Activated T-cell treated with anti-CD3 and anti-CD28 coated beads, Interleukin-2, amount 50 U/mL, for 72 hours (primary cell): ENCODE measurements at places on chromosomes 2 and 18.

DNA sequence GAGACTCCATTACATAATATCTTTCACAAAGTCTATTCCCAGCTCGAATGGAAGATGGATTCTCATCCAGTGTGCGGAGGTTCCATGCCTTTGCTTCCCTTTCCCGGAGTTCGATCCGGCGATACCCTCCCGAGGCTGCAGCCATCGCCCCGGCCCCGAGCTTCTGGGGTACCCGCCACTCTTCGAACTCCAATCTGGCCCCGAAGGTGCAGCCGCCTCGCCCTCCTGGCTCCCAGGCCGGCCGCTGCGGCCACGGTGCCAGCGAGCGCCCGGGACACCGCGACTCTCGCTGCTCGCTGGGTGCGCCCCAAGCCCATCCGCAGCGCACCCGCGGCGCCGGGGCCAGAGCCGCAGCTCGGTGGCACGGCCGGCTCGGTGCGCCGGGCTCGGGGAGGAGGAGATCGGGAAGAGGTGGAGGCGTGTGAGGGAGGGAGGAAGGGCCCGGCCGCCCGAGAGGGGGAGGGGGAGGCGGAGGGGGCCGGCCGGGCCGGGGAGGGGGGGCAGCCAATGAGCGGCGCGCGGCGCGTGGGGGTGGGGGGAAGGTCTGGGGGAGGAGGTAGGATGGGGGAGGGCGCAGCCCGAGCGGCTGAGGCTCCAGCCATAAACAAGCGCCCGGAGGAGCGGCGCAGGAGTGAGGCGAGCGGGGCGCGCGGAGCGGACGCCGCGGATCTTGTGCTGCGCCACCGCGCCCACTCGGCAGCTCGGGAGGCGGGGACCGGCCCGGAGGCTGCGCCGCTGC lies at the start of gene CRIM1:
Gene CRIM1 (plus strand): TSS at position 628 of the 739 bp plus-strand sequence. CDS start 515 bp downstream, outside the sequence.
- H3K4me1 ChIP-seq: peaks cover 39% of the 10 kb centered on the region
- peak within 1 kb of the TSS; percentile 82 for H3K4me3 ChIP-seq
- no peak within 1 kb of the TSS for H3K27ac ChIP-seq
- H3K27me3 ChIP-seq: peaks cover 56% of the 10 kb centered on the region

- no peak for DNase-seq
- peaks cover 22% of the 10 kb centered on the region for H3K27me3 ChIP-seq
- H3K4me1 ChIP-seq: peaks cover 5% of the 10 kb centered on the region
- H3K36me3 ChIP-seq: no peaks in the 10 kb centered on the region
- H3K27ac ChIP-seq: no peak overlapping the region
Measured at GRCh38 chr2:173231042-173231441, 123.6 kb upstream of the CDCA7 start.

DNA sequence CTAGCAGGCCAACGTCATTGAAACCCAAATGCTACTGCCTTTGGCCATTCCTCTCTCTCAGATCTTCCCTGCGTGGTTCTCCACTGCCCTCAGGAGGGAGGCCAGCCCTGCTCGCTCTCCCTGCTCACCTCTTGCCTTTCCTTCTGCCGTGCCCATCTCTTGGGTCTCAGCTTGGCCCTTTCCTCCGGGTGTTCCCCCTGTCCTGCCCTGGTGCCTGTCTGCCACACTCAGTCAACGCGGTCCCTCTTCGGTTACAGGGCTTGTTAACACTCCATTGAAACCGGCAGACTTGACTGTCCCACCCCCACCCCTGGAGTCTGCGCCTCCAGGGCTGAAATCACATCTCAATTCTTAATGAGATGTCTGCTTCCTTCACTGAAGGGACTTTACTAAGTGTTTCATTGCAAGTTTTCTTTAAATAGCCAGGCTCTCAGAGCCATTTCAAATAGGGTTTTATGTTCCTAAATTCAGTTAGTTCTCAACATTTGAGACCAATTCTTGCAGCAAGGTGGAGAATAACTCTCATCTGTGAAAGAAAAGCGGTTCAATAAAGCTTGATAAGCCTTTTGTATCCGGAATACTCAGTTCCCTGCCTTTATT lies 237.6 kb downstream of the DYSF start:
- H3K4me3 ChIP-seq: no peak overlapping the region
- H3K27ac ChIP-seq: no peak overlapping the region
- no peaks in the 10 kb centered on the region for H3K4me1 ChIP-seq
- H3K27me3 ChIP-seq: peaks cover 5% of the 10 kb centered on the region
- no peaks in the 10 kb centered on the region for H3K36me3 ChIP-seq

DNA sequence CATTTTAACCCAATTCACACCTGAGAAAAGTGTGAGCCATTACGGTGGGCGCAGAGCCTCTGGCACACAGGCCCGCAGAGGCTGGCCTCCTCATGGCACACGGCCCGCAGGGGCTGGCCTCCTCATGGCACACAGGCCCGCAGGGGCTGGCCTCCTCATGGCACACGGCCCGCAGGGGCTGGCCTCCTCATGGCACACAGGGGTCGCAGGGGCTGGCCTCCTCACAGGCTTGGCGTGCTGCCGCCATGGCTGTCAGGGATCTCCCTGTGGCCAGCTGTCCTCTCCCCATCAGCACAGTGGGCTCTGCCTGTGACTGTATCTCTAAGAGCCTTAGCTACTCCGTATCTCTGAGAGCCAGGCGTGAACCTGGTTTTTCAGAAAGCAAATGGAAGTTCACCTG lies 24.6 kb downstream of the ANO7 start:
- no peaks in the 10 kb centered on the region for H3K27me3 ChIP-seq
- H3K4me1 ChIP-seq: no peaks in the 10 kb centered on the region
- H3K36me3 ChIP-seq: no peaks in the 10 kb centered on the region
- no peak overlapping the region for H3K4me3 ChIP-seq
- DNase-seq: no peak
- no peak overlapping the region for H3K27ac ChIP-seq

DNA sequence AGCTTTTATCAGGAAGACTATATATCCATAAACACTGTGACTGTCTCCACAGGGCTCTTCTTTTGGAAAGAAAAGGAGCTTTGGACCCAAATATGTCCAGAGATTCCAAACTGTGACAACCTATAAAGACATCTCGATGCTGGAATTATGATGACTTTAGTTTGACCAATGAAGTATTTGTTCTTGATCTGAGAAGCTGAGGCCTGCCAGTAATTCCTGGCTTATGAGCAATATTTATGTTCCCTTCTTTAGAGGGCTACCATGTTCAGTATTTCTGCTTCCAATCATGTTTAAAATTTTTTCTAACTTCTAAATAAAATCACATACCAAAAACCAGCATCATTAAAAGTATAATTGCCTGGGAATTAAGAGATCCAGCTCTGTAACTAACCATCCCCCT lies 41.1 kb downstream of the FEZ2 start:
- no peak for DNase-seq
- H3K36me3 ChIP-seq: peaks cover 16% of the 10 kb centered on the region
- no peak overlapping the region for H3K4me3 ChIP-seq
- H3K27ac ChIP-seq: no peak overlapping the region
- peaks cover 5% of the 10 kb centered on the region for H3K4me1 ChIP-seq

GRCh38 chr2:169349535-169349934 lies 12.8 kb downstream of the LRP2 start:
- no peaks in the 10 kb centered on the region for H3K4me1 ChIP-seq
- H3K27ac ChIP-seq: no peak overlapping the region
- no peak overlapping the region for H3K4me3 ChIP-seq
- no peaks in the 10 kb centered on the region for H3K36me3 ChIP-seq
- DNase-seq: no peak
- peaks cover 7% of the 10 kb centered on the region for H3K27me3 ChIP-seq

DNA sequence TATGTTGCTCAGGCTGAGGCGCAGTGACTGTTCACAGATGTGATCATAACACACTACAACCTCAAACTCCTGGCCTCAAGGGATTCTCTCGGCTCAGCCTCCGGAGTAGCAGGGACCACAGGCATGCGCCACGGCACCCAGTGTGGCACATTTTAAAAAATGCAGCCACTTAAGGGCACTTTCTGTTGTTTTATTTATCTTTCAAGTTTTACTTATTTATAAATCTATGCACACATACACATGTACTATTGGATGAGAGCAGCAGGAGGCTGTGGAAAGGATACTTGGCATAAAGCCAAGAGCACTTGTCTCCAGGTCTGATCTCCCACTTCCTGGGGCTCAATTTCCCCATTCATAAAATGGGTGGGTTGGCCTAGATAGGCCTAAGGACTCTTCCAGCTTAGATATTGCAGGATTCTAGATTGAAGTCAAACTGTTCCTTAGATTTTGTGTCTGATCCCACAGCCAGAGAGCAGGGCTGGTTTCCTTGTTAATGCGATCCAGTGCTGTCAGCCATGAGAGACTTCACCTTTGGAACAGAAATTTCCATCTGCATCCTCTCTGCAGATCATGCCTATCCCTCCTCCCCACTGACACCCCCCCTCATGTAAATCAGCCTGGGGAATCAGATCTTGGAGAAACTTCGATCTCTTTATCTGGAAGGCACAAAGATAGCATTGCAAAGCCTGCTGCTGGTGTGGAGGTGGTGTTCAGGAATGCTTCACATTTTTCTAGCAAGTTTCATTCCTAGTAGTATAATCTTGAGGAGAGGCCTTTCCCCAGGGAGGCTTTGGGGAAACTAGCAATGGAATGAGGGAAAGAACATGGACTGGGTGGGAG lies 24.7 kb downstream of the PCBP1 start:
- no peak overlapping the region for H3K27ac ChIP-seq
- DNase-seq: no peak
- H3K4me1 ChIP-seq: peaks cover 60% of the 10 kb centered on the region

GRCh38 chr18:13323186-13323585 lies 104.6 kb downstream of the LDLRAD4 start:
- H3K27me3 ChIP-seq: no peaks in the 10 kb centered on the region
- H3K4me3 ChIP-seq: no peak overlapping the region
- peaks cover 22% of the 10 kb centered on the region for H3K4me1 ChIP-seq
- no peaks in the 10 kb centered on the region for H3K36me3 ChIP-seq
- H3K27ac ChIP-seq: no peak overlapping the region

DNA sequence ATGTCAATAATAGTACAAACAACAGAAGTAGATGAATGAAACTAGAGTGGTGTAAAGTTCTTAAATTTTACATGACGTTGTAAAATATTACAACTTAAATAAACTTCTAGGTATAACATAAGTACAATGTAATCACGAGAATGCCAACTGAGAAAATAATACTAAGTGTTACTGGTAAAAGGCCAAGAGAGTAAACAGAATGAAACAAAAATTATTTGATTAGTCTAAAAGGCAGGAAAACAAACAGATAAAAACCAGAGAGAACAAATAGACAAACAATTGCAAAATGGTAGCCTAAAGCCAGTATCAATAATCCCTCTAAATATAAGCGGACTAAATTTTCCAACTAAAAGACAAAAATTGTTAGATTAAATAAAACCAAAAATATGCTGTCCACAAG lies 71.9 kb downstream of the SMAD2 start:
- no peak overlapping the region for H3K4me3 ChIP-seq
- no peaks in the 10 kb centered on the region for H3K27me3 ChIP-seq
- no peak for DNase-seq
- peaks cover 68% of the 10 kb centered on the region for H3K36me3 ChIP-seq

- peaks cover 7% of the 10 kb centered on the region for H3K27me3 ChIP-seq
- no peak overlapping the region for H3K4me3 ChIP-seq
- H3K36me3 ChIP-seq: no peaks in the 10 kb centered on the region
- H3K4me1 ChIP-seq: peaks cover 11% of the 10 kb centered on the region
Measured at GRCh38 chr18:55513161-55513560, 74.8 kb downstream of the TCF4 start.

DNA sequence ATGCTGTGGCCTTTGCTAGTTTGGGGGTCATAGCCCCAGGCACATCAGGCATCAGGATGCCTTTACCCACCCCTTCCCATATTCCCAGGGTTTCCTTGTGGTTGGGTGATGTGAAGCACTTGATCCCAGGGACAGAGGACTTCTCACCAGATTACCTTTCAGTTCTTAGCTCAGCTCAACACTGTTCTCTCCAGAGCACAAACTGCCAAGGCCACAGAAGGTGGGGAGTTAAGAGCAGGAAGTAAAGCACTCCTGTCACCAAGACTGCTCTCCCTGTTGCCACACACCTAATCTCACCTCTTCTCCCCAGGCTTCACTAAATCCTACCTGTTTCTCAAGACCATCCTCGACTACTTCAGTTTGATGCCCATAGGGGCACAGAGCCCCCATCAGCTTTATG lies 25.9 kb downstream of the FHOD3 start:
- no peak overlapping the region for H3K4me3 ChIP-seq
- no peak overlapping the region for H3K27ac ChIP-seq
- no peak for DNase-seq

DNA sequence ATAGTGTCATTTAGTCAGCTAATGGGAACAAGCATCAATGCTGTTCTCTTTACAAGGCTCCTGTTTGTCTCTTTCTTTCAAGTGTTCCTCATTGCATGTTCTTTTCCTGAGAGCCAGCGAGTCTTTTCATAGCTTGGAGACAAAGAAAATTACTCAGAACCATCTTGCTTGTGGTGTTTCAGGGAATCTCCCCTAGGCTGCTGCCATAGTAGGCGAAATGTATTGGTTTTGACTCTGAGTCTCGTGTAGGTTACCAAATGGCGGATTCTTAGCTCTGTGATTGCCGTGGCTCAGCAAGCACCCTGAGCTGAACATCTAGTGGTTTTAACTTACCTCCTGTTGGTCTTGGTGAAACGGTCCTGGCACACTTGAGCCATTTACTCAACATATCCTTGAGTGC lies 68.7 kb downstream of the RHBDD1 start:
- peaks cover 4% of the 10 kb centered on the region for H3K36me3 ChIP-seq
- H3K4me1 ChIP-seq: peaks cover 61% of the 10 kb centered on the region
- H3K27me3 ChIP-seq: no peaks in the 10 kb centered on the region
- no peak overlapping the region for H3K27ac ChIP-seq

DNA sequence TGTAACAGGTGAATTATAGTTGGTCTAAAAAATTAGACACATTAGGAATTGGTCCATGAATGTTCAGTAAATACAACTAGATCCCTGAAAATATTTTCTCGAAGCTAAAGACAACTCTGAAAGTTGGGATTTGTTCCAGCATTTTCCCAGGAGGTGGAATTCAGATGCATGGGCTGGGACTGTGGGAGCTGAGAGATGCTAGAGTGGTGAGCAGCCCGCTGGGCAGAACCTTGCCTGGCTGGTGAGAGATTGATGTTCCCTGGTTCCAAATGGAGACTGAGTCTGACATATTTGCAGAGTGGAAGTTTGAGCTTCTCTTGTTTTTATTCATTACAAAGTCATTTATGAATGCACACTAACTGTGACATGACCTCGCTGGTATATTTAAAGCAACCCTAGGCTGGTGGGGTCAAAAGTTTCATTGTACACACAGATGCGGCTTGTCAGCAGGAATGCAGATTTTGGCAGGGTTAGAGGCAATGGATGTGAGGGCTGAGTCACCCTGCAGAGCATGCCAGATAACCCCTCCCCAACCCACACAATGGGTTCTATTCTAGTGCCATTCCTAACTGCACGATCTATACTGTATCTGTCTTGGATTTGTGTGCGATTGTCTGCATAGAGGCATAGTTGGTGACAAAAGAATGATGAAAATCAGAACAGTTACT lies 23.5 kb upstream of the TMEM178A start:
- H3K36me3 ChIP-seq: no peaks in the 10 kb centered on the region
- H3K27me3 ChIP-seq: no peaks in the 10 kb centered on the region
- no peak overlapping the region for H3K27ac ChIP-seq

- no peaks in the 10 kb centered on the region for H3K4me1 ChIP-seq
- no peak overlapping the region for H3K27ac ChIP-seq
- no peak overlapping the region for H3K4me3 ChIP-seq
- H3K27me3 ChIP-seq: peaks cover 8% of the 10 kb centered on the region
- no peaks in the 10 kb centered on the region for H3K36me3 ChIP-seq
Measured at GRCh38 chr2:58645017-58645416, 403.9 kb upstream of the FANCL start.
